ENCODE measurements at places on chromosomes 2 and 18.

DNA sequence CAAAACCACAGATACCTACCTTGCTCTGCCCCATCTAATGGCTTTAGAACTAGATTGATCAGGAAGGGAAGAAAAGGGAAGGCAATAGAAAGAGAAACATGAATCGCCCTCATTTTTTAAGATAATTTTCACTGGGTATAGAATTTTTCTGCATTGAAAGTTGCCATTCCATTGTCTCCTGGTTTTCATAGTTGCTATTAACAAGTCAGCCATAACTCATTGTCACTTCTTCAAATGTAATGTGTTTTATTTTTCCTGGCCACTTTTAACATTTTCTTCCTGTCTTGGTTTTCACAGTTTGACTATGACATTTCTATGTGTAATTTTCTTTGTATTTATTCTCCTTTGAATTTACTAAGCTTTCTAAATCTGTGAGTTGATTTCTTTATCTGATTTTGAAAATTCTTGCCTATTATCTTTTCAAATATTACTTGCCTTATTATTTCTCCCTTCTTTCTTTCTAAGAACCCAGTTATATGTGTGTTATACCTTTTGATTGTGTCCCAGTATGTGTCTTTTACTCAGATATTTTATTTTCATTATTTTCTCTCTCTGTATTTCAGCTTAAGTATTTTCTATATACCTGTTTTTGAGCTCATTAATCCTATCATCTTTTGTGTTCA, 85.5 kb upstream of the GLI2 start:
- DNase-seq = no peak

- DNase-seq = no peak
Observed at GRCh38 chr18:61771861-61772260, 120.9 kb downstream of the RNF152 start.

DNA sequence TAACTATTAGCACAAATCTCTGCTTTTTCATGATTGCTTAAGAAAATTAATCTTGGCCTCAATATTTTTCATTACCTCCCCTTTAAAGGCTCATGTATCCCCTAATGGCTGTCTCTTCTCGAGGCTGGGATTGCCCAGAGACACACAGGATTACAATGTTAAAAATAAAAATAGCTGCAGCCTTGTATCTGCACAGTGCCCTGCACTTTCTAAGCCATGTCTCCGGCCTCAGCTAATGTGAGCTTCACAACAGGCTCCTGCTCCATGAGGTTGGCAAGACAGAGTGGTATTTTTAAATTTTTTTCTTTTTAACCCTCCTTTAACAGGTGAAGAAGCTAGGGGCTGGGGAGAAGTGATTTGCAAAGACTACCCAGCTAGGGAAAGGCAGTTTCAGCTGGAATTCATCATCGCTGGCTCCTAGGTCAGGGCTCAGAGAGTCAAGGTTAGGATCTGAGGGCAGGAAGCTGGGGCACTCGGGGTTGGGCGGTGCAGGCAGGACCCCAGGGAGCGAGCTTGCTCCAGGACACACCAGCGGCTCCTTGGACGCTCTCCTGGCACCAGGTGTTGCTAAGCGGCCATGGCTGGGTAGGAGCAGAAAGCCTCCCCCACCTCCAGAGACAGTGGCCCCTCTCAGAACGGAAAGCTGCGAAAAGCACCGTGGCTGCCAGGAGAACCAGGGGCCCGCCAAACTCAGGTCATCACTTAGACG, 135.6 kb downstream of the SMAD2 start:
- DNase-seq = no peak

DNA sequence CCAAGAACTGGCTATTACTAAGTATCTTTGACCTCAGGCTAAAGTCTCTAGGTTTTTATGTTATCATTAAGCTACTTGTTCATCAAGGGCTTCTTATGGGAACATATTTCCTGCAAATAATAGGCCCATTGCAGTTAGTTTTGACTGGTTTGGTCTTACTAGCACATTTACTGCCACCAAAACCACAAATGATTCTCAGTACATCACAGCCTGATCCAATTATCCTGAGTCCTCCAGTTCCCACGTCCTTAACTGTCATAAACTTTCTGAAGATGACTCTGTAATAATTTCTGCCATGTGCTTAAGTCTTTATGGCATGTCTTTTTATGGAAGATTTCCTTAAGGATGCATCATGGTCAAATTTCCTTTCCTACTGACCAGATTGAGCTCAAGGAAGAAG, 123.3 kb upstream of the TANK start:
- DNase-seq = no peak

- DNase-seq = no peak
Observed at GRCh38 chr2:54290356-54291025, 34.5 kb upstream of the TSPYL6 start.

- DNase-seq = no peak
Observed at GRCh38 chr2:14239605-14240004, 392.9 kb upstream of the LRATD1 start.

DNA sequence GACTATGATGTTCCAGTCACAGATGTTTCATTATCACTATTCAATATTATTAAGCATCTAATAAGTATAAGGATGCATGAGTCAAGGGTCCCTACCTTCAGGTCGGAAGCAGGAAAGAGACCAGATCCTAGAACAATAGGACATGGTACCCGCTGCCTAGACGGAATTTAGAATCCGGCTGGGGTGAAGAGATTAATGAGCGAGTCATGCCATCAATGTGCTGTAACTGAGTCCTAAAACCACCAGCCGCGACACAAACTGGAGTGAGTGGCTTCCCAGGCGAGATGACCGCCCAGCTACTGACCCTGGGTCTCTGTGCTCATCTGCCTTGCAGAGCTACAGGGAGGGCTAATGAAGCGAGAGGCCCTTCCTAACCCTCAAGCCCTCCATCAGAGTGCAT, 73.6 kb downstream of the DNMT3A start:
- DNase-seq = no peak

Measured in activated T-cell treated with anti-CD3 and anti-CD28 coated beads, Interleukin-2, amount 50 U/mL, for 24 hours (primary cell).